RWPE1 (cell line): ENCODE measurements at places on chromosomes 11 and 22.

- DNase-seq, result no peak
These were observed 1272.6 kb downstream of the BRD1 start for GRCh38 chr22:48554893-48555572.

GRCh38 chr22:38230108-38230825 lies 28.5 kb downstream of the MAFF start:
- no peak for DNase-seq

- no peak for DNase-seq
These were observed 1170.0 kb upstream of the CNTN5 start for GRCh38 chr11:97850701-97851100.

DNA sequence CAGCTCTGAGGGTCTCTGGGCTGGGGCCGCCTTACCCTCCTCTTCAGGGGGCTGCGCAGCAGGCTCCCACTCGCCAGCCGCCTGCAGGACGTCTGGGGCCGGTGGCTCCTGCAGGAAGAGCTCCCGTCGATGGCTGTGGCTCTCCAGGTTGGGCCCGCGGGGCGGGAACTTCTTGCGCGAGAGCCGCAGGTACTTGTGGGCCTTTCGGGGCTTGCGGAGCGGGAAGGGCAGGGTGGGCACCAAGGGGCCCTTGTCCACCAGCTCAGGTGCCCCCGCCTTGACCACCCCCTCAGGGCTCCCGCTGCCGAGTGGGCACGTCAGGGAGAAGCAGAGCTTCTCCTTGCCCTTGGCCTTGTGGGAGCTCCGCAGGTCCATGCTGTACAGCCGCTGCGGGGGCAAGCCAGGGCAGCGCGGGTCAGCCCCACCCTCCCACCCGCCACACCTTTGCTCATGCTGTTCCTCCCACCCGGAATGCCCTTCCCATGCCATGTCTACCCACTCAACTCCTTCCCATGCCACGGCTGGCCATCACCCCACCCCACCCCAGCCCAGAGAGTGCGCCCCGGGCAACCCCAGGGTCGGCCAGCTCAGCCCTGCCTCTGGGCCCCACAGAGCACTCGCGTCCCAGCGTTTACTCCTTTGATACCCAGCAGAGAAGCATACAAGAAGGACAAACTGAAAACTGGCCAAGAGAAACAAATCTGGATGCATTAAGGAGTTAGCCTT lies 18.0 kb downstream of the CBX7 start:
- DNase-seq, result no peak

DNA sequence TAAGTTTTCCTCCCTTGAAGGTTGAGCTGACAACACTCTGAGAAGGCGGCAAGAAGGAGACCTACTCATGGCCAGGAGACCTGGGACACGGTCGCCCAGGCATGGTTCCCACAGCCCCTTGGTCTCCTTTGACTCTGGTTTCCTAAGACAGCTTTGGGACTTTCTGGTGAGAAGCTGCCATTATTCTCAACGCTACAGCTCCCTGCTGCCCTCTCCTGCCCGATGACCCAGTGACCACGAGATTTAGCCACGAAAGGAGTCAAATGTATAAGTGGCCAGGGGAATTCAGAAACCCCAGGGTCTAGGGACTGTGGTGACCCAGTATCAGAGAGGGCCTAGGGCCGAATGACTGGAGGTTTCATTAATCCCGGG lies 699 bp upstream of the SDF2L1 start:
- no peak for DNase-seq

- DNase-seq, result peak; percentile 13
These were observed 1491.7 kb upstream of the RAG2 start for GRCh38 chr11:38089726-38090125.

DNA sequence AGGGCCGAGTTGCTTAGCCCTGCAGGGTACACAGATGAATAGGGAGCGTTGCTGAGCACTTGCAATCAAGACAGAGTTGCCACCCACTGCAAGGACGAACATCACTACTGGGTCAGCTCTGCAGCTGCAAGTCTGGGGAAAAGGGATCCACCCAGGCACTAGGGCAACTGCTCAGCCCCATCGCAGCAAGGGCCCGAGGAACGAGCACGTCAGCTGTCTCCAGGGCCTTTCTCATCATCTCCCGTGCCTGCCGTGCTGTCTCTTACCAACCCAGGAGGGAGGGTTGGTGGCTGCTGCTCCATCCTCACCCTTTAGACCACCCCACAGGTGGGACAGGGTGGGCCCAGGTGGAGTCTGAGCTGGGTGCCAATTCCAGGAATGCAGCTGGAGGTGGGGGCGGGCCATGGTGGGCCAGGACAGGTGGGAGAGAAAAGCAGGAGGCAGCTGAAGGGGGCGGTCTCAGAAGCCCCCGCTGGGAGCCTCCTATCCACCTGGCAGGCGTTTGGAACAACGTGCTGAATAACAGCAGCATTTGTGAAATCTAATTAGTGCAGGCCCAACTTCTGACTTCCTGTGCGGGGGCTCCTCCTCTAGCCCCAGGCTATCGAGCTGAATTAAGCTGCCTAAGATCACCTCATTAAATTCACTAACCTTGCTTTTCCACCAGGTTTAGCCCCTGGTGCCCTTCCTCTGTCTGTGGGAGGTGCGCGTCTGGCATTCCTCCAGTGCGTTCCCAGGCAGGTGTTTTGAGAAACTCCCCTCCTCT lies 252.5 kb downstream of the ST3GAL4 start:
- no peak for DNase-seq

- no peak for DNase-seq
These were observed 36.1 kb downstream of the RRP8 start for GRCh38 chr11:6567371-6567745.

DNA sequence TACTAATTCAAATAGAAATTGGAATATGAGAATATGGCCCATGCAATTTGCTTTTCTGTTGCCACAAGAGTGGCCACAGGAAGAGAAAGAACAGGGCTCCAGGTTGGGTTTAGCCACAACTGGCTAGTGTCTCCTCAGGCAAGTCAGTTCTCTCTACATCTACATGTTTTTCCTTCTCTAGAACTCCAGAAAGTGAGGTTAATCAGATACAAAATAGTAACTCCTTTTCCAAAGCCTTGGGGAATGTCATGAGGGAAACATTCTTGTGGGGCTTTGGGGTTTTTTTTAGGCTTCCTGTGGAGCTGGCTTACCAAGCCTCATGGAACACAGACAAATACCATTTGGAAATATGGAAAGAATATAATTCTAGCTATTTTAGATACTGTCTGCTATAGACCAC lies 161.6 kb downstream of the NAV2 start:
- DNase-seq, result no peak

DNA sequence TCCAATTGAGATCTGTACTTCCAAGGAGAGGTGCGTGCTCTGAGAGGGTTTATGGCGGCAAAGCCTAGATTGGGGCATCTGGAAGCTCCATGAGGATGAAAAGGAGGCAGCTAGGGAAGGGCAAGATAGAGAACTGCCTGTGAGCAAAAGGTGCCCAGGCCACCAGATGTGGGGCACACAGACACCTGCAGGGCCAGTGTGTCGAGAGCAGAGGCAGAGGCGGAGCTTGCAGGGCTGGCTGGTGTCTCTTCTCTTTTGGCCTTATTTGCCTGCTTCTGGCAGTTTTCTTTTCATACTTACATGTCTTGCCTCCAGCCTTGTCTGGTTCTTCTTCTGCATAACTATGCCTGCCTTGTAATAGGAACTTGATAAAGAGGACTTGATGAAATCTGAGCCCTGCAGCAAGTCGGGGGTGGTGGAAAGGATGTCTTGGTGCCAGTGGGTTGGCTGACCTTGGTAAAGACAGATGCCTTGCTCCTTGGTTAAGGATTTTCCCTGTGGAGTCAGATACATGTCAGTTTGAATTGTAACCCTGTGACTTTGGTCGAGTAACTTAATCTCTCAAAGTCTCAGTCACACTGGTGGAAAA lies 680.3 kb downstream of the NTM start:
- DNase-seq, result no peak

DNA sequence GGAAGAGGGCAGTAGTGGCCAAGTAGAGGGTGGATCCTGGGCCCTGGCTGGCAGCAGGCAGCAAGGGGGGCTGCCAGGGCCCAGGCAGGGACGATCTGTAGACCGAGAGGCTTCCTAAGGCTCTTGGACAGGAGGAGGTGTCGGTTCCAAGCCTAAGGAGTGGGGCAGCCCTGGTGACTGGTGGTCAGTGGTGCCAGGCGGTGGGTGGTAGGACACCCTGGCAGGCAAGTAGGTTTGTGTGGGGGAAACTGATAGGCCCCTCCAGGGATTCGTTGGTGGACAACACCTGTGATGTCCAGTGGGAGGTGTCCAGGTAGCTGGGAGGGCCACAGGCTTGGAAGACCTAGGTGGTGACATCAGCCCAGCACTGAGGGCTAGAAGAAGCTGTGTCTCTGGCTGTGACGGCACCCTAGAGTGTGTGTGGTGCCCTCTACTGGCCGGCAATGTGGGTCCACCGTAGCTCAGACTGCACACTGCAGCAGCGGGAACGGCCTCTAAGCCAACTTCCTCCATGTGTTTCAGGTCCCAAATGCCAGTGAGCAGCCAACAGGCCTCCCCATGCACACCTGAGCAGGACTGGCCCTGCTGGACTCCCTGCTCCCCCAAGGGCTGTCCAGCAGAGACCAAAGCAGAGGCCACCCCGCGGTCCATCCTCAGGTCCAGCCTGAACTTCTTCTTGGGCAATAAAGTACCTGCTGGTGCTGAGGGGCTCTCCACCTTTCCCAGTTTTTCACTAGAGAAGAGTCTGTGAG lies 9.4 kb upstream of the SAMM50 start:
- no peak for DNase-seq
